ENCODE measurements at places on chromosomes 12 and 14. TPM values are rescaled to one million over a fixed set of nuclear protein-coding genes. Genes with fewer than 3 reads are reported as not detected.

DNA sequence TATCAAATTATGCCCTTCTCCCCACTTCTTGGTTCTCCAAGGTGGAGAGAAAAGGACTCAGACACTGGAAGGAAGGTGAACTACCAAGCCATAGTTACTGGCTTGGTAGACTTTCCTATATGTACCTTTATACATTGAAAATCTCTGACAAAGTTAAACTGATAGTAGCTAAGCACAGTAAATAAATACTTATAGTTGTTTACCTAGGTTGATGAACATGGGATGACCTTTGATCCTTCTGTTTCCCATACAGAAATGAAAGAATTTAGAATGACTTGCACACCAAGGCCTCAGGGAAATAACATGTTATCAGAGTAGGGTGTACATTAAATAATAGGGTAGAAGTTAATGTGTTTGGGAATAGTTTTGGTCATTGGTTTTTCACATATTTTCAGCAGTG is 6.7 kb downstream of the ARHGAP5 start:
- DNase-seq = no peak

- no peak for DNase-seq
Measured at GRCh38 chr12:3124917-3125316, 47.7 kb downstream of the TSPAN9 start.

DNA sequence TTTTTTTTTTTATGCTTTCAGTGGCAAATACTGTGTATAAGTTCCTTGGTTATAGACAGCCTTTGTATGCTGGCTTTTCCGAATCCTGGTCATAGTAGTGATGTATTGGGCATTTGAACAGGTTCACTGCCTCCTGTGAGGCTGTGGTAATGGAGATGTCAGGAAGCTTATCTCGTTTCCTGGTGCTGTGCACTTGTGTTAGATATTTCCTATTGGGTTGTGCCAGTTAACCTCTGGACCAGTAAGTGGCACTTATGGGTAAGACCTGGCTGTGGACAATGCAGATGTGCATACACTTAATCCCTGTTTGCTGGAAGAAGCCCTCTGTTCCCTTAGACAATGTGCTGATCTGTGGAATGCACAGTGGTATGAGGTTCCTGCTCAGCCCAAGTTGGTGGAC is 135.4 kb upstream of the KITLG start:
- DNase-seq = no peak

- no peak for DNase-seq
Measured at GRCh38 chr14:24459331-24459730, 16.8 kb upstream of the SDR39U1 start.

- no peak for DNase-seq
Measured at GRCh38 chr14:74240794-74241651, 1.8 kb downstream of the VSX2 start.

- no peak for DNase-seq
Measured at GRCh38 chr12:123935956-123936355, 36.7 kb downstream of the CCDC92 start.

DNA sequence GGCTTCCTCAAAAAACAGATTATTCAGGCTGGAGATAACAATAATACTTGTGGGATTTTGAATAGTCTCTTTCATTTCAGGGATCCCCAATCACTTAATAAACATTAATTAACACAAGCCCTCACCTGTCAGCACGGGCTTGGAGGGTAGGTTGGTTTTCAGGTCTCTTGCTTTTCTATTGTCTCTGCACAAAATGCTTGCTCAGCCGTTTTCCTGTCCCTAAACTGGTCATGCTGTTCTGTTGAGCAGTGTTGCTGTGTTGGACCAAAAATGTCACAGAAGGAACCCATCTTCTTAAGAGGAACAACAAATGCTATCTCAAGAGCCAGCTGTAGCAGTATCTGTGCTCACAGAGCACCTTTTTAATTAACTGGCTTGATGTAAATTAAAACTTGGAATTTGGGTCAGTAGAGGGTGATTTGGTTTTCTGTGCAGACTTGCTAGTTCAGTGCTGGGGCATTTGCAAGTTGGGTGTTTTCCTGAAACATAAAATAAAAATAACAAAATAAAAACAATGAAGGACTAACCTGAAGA is 231.8 kb upstream of the CRY1 start:
- no peak for DNase-seq

GRCh38 chr14:67566908-67567307 is 33.2 kb downstream of the PIGH start:
- no peak for DNase-seq

- no peak for DNase-seq
Measured at GRCh38 chr12:86801439-86801838, 545.2 kb upstream of the MGAT4C start.

DNA sequence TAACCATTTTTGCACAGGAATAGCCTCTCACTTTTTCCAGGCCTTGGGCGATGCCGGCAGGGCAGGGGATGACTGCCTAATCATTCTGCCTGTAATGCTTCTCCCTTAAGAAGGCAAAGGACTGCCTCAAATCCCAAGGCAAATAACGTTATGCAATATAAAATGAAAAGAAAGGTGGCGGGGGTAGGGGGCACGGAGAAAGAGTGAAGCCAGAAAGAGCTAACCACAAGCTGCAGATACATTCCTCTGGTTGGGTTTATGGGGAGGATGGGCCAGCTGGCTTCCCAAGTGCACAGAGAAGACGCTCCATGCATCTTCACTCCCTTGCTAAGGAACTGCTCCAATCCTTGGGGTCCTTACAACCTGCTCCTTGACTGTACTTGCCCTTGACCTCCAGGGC is 229.5 kb downstream of the FOXN3 start:
- no peak for DNase-seq

GRCh38 chr12:77325511-77326236 is 260.3 kb upstream of the E2F7 start:
- no peak for DNase-seq

GRCh38 chr14:65329911-65330310 is 82.6 kb upstream of the FUT8 start:
- DNase-seq = no peak

GRCh38 chr12:68247785-68248184 is 5.6 kb downstream of the IL22 start:
- DNase-seq = no peak

- DNase-seq = no peak
Measured at GRCh38 chr12:701896-702539, 38.8 kb upstream of the NINJ2 start.

DNA sequence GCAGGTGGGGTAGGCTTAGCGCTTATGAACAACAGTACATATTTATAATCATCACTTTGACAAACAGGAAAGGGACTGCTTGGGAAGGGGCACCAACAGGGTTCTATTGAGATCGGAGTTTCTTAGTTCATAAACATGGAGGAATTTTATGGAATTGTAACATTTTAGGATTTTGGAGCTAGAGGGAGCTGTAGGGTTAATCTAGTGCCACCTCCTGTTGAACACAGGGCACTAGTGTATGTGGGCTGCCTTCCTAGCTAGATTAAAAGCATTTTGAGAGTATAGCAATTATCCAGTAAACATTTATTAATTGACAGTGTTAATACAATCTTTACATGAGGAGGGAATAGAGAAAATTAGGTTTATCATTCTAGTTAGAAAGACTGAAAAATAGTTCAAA is 23.1 kb upstream of the TBC1D30 start:
- peak; percentile 17 for DNase-seq

- DNase-seq = no peak
Measured at GRCh38 chr12:18837025-18837424, 99.1 kb downstream of the CAPZA3 start.

DNA sequence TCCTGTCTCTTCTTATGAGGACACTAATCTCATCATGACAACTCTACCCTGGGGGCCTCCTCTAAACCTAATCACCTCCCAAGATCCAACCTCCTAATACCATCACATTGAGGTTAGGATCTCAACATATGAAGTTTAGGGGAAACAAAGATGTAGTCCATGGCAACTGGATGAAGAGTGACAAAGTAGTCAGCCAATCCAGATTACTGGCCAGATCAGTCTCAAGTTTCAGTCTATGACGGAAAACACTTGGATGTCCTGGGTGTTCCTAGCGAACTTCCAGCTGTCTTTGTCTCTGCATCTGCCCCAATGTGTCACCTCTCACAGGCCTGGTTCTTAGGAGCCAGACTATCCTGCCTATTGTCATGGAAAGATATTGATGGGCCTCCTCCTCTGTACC is 630.8 kb downstream of the AACS start:
- no peak for DNase-seq

- no peak for DNase-seq
Measured at GRCh38 chr12:32161058-32161457, 54.4 kb downstream of the BICD1 start.

DNA sequence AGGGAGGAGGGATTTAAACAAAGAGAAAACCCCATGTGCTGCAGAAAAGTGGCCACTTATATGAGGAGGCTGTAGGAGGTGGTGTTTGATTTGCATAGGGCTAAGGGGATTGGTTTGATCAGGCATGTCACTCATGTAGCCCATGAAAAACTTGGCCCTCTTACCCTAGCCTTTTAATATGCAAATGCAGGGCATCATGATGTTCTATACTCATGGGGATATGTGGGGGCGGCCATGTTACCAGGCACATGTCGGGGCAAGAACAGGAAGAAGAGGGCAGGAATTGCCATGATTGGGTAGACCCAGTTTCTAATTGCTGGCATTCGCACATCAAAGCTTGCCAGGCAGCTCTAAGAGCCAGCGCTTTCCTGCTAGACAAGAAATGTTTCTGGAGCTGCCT is 28.8 kb downstream of the KLRK1 start:
- DNase-seq = no peak

Gene TAS2R30
- total RNA-seq = 1.4 TPM

Gene GALNT8
- not detected for total RNA-seq

Gene SOAT2
- not detected for total RNA-seq

Gene ITGB7
- not detected for total RNA-seq

Gene MSRB3
- 16.2 TPM for total RNA-seq

Gene SLC17A8
- not detected for total RNA-seq

Gene RNASE3
- not detected for total RNA-seq

Gene MGP
- not detected for total RNA-seq

Gene LIN7A
- total RNA-seq = 42.9 TPM

Gene GUCY2C
- not detected for total RNA-seq

Gene MYH7
- total RNA-seq = not detected

Gene FRMD6
- 93.8 TPM for total RNA-seq

Gene PTPN21
- 3.8 TPM for total RNA-seq

Gene CHGA
- total RNA-seq = 10.5 TPM
